ENCODE measurements at places on chromosomes 16 and 17. TPM values are rescaled to one million over a fixed set of nuclear protein-coding genes. Genes with fewer than 3 reads are reported as not detected.

Gene PLEKHH3
- total RNA-seq, result 24.6 TPM

- DNase-seq, result no peak
These were observed 2.0 kb downstream of the CORO7 start for GRCh38 chr16:4414187-4414917.

Gene PRSS21
- 0.17 TPM for total RNA-seq

Gene KRTAP4-9
- total RNA-seq, result not detected

All from fibroblast of lung (primary cell).